NCI-H1105 (cell line): ENCODE measurements at places on chromosomes 12 and 14.

DNA sequence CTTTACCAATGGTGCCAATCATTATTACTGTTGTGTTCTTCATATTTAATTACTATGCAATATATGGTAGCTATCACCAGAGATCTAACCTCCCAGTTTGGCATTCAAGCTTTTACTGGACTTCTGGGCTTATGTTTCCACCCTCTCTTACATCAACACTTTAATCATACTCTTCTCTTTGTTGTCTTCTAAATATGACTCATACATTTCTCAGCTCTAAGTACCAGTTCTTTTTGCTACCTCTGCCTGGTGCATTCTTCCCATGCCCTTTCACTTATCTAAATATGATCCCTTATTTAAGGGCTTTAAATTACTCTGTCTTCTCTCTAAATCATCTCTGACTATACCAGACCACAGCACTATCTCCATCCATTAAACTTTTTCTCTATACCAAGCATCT lies 246.1 kb upstream of the CCDC196 start:
- no peak for DNase-seq

DNA sequence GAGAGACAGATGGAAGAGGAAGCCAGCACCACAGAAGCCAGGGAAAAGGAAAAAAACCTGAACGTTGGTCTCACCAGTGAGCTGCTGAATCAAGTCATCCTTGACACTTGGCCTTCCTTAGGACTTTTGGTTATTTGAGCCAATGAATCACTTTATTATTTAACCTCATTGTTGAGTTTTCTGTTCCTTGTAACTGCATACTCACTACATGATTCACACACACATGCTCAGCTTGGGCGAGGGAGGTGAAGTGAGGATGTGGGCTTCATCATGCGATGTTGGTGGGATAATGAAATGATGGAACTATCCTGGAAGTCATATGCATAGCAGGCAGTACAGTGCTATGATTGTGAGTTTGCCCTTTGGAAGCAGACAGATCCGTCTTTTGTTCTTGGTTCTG lies 40.6 kb upstream of the RPH3A start:
- DNase-seq: no peak

GRCh38 chr12:46524778-46525177 lies 152.2 kb upstream of the SLC38A2 start:
- DNase-seq: no peak

DNA sequence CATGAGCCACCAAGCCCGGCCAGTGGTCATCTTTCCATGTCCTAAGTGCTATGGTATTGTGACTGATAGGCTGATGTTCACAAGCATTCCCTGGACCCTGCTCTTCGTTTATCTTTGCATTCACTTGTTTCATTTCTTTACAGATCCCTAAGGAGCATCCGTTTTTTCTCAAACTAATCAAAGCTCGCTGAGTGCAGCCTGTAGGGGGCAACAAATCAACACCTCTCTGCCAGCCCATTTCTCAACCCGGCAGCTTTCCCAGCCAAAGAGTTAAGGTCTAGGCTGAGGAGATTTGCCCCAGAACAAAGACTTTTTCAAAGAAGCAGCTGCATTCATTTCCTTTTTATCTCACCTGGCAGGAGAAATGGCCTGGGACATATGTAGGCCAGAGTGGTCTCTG lies 12.1 kb downstream of the SIRT4 start:
- no peak for DNase-seq

- no peak for DNase-seq
These were observed 28.8 kb downstream of the KCTD10 start for GRCh38 chr12:109448272-109448671.

GRCh38 chr12:90013409-90013808 lies 304.8 kb upstream of the ATP2B1 start:
- DNase-seq: no peak

- no peak for DNase-seq
These were observed 10.1 kb upstream of the TMCC3 start for GRCh38 chr12:94660436-94660835.

DNA sequence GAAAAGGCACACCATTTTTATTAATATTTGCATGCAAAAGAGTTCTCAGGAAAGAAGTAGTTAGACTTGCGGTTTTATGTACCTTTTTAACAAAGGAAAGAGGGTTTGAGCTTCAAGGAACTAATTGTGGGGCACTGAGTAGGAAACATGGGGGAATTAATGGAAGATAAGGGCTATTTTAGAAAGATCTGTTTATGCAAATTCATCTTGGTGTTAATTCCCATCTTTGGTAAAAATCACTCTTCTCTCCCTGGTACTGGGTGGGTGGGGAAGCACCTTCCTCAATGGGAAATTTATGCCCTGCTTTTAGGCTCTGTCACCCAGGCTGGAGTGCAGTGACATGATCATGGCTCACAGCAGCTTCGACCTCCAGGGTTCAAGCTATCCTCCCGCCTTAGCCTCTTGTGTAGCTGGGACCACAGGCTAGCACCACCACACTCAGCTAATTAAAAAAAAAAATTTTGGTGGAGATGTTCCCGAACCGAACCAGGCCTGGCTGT lies 30.1 kb upstream of the RESF1 start:
- DNase-seq: no peak

DNA sequence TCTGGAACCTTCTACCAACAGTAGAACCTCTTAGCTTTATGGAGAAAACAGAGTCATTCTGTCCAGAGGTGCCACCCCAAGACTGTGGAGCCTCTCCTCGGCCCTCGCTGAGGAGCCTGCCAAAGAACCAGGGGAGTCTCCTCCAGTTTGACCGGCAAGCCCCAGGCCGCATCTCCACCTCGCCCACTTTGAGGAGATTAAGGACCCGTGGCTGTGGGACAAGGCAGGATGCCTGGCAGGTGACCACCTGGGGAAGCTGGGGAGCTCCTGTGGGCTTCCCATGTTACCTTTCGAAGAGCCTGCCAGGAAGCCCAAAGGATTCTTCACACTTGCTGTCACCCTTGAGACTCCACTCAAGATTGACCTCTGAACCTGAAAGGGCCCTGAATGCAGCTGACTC lies 3.8 kb downstream of the PLEKHG7 start:
- DNase-seq: no peak

GRCh38 chr14:80211153-80212022 lies at the start of gene DIO2:
DIO2 (minus strand) TSS chr14:80211504; CDS start chr14:80211472, 32 bp downstream.
- no peak for DNase-seq

- DNase-seq: no peak
These were observed 278.3 kb downstream of the ADGRD1 start for GRCh38 chr12:131232036-131232435.

DNA sequence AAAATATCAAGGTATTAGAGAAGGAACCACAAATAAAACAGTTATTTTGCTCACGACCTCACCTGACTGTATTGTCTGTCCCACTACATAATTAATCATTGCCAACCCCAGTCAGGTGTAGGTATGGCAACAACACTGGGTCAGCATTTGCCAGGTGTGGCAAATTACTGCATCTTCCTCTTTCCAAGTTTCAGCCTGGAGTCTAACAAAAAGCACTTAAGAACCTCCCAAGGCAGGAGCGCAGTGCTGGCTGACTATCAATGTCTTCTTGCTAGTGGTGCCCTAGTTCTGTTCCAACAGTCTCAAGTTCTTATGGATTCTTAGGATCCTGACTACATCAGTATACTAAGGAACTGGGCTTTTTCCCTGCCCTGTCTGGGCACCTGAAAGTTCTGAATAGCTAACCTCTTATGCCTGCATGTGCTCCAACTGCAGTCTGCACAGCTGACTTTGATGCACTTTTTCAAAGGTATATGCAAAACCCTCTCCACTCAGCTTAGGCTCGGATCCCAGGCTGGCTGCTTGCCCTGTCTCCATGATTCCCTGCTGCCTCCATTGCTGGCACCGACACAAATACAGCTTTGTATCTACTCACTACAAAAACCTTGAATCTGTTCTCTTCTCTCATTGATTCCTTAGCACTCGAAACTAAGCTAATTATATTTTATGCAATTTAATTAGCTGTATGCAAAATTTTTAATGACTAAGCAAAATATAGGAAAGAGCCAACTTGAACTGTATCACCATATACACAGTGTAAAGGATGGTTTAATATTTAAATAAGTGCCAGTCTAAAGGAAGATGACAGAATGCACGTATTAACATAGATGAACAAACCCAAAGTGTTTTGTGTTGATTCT lies 113.3 kb downstream of the PRKD1 start:
- DNase-seq: peak; percentile 61

DNA sequence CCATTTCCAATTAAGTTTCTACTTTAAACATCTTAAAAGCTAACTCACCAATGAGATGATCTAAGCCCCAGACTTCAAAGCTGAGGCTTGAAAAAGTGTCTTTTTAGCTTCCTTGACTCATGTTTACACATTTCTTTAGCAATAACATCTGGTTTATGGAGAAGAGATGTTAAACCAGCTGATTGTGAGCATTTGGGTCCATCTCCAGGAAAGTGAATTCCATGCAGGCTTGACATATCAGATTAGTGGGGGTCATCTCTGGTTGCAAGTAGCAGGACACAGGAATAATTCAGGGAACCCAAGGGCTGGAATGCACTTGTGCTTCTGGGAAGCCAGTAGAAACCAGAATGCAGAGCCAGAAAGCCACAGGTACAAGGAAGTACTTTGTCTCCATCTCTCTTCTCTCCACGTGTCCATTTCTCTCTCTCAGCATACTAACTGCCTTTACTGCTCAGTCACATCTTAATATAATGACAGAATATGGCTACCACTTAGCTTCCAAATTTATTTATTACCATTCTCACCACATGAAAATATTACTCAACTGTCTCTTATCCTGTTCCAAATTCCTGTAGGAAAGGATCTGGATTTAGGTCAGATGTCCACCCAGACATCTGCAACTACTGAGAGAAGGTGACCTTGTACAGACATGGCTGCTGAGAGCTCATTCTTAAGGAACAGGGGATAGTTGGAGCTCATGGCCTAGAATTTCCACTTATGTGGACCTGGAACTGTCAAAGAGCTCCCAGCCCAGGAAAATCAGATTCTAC lies 104.4 kb downstream of the SCN8A start:
- DNase-seq: no peak

DNA sequence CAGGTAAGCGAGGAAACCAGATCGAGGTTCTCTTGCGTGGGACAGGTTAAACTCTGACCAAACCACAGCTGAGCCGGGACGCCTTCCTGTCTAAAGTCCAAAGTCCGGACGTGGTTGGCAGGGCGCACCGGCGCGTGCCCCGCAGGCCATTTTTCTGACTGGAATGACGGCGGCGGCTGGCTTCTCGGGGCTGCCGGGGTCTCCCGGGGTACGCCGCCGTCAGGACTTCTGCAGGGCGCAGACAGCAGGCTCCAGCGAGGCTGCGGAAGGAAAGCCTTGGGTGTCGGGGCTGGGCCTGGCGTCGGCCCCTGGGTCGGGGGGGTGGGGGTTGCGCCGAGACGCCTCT lies 32.8 kb downstream of the MIA2 start:
- peak; percentile 73 for DNase-seq

GRCh38 chr12:48882972-48883304 lies 17.3 kb upstream of the RND1 start:
- DNase-seq: no peak

- no peak for DNase-seq
These were observed 102.9 kb downstream of the PIWIL1 start for GRCh38 chr12:130440411-130441080.

DNA sequence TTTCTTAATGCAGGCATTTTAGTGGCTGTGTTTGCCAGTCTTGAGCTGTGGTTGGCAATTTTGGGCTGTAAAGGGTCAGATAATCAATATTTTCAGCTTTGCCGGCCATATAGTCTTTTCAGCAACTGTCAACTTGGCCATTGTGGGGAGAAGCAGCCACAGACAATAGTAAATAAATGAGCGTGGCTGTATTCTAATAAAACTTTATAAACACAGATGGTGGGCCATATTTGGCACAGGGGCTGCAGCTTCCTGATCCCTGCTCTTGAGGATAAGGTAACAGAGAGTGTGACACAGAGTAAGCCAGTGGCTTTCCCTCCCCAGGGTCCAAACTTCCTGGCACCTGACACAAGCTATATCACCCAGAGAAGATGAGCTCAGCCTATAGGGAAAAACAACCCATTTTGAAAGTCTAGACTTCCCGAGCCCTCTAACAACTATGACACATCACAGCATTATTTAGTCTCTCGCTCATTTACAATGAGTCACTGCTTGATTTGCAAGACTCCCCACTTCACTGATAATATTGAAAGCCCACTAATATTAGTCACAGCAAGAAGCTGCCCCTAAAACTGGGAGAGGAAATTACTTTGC lies 163.1 kb upstream of the TMPO start:
- DNase-seq: no peak

DNA sequence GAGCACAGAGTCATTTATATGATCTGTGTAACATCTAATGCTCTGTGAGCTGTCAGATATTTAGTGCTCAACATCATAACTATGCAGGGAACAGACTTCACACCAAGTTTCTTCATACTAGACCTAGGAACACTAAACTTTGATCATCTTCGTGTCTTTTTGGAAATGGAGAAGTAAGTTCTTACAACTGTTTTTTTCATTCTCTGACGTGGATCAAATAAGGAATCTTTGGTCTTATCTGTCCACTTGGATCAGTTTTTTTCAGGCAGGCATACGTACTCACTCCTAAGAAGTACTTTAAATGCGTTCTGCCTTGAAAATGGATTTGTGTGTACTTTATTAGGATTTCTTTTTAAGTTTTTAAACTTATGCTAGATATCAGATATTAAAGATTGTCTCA lies 191.0 kb downstream of the FBXL14 start:
- DNase-seq: no peak

- no peak for DNase-seq
These were observed 87.0 kb upstream of the MAP1LC3B2 start for GRCh38 chr12:116472193-116472592.
